Glomerular endothelial cell (primary cell): ENCODE measurements at places on chromosomes 1 and 21. TPM values are rescaled to one million over a fixed set of nuclear protein-coding genes. Genes with fewer than 3 reads are reported as not detected.

UBE2J2 gene
- 44.4 and 80.3 TPM in 2 replicates for total RNA-seq

- DNase-seq, result no peak
These were observed 9.8 kb upstream of the SSX2IP start for GRCh38 chr1:84700070-84700469.

- DNase-seq, result no peak
These were observed 247.3 kb downstream of the TTLL7 start for GRCh38 chr1:83751602-83752001.

GRCh38 chr1:235689356-235689755, 39.8 kb upstream of the GNG4 start:
- no peak for DNase-seq

DNA sequence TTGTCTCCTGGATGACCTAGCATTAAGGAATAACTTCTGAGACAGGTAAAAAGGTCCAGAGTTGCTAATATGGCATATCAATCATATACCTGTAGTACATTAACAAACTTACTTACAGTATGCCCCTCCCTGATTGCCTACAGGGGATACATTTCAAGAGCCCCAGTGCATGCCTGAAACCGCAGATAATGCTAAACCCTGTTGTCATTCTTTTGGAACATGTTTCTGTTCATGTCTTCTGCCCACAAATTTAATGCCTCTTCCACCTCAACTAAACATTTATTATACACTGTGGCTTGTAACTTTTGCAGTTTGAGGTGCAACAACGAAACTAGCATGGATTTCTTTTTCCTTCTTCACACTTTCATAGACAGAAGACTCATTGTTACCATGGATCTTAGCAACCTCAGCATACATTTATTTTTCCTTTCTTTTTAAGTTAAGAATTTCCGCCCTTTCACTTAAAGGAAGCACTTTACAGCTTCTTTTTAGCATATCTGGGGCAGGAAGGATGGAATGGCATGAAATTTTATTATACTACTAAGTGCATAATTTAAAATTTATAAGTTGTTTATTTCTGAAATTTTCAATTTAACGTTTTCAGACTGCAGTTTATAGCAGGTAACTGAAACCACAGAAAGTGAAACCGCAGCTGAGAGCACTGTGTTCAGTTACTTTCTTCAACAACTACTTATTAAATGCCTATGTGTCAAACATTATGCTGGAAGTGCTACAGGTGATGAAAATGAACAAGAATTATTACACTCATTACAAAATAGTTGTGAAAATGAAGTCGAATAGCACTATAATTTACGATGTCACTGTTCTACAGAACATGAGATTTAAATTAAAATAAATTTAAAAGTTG, 25.3 kb downstream of the F13B start:
- DNase-seq, result no peak

ZBED6 gene
- total RNA-seq, result 17.5 and 22.3 TPM in 2 replicates

ALX3 gene
- total RNA-seq, result not detected in 2 replicates

ANKRD34A gene
- 0.35 and 0.44 TPM in 2 replicates for total RNA-seq

- DNase-seq, result no peak
These were observed 227.5 kb downstream of the HMCN1 start for GRCh38 chr1:185961664-185962063.

DNA sequence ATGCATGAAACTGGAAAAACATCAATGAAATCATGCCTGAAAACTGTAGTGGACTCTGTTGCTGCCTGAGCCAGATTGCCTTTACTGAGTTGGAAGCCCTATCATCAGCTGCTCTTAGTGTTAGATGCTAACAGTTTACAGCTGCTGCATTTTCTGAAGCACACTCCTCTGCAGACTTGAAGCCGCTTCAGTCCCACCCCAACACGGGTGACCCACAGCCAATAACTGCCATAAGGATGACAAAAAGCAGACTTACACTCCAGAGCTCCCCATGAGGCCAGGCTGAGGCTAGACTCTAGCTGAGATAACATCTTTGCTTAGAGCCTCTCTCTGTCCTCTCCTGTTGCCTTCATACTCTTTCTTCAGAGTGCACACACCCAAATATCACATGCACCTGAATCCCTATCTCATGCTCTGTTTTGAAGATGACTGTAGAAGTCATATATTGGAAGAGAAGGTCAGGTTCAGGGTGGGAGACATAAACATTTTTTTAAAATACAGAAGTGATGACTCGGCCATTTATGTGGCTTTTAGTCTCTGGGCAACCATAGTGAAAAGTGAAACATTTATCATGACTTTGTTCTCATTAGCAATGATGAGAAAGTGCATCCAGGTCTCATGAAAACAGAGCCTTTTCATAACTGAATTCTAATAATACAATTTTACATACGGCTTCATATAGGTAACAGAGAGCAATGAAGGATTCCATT, 161.0 kb downstream of the KCNK2 start:
- DNase-seq, result no peak

GRCh38 chr1:244144053-244144452, 93.0 kb downstream of the ZBTB18 start:
- no peak for DNase-seq

DNA sequence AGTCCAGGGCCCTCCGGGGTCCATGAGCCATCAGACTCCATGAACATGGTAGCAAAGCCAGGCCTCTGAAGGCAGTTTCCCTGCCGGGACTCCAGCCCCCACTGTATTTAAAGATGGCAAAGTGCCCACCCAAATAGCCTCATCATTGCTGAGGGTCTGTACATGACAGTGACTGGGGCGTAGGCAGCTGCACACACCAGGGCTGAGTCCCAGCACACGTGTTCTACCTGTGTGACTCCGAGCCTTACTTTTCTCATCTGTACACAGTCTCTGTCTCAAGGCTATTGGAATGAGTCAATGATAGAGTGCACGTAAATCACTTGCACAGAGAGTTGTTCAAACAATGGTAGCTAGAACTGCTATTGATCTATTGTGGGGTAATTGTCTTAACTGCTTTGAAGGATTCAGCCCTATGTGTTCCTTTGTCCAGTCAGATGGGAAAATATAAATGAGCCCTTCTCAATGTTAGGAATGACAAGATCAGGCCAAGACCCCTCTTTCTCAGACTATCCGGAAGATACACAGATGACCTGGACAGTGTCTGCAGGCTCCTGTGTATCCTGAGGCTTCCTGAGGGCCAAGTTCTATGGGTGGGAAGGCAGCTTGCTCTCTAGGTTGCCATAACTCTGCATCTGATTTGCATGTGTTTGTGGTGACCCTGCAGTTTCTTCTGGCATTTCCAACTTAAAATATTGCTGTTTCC, 48.9 kb downstream of the RASSF5 start:
- no peak for DNase-seq

DNA sequence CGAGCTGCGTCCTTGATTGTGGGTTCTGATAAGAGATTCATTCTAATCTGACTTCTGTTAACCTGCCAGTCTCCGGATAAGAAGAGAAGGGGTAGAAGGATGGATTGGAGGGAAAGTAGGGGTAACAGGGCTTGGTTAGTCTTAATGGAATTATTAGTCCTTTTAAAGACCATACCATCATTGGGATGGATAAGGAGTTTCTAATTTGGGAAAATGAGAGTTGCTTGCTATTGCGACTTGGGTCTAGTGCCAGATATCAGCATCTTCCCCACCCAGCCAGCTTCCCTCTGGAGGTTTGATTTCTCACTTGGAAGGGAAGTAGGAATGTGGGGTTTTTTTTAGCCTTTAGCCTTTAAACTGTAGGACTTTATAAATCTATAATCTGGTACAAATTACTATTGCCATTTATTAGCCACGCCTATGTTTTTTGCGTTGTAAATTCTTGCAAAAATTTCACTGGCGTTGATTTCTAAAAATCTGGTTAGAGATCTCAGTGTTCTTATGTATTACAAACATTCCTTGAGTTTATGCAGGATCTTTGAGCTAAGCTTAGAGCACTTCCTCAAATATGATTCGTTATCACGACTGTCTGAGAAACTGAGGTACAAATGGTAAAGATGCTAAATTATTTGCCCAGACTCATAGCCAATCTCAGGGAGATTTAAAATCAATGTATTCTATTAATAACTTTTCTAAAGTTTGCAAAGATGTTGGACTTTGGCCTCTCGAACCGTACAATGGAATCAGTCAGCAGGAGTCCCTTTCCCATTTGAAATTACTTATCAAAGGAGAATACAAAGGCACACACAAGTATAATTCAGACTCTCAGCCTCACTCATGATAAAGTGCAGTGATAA, 1.3 kb downstream of the FAM20B start:
- no peak for DNase-seq

DNA sequence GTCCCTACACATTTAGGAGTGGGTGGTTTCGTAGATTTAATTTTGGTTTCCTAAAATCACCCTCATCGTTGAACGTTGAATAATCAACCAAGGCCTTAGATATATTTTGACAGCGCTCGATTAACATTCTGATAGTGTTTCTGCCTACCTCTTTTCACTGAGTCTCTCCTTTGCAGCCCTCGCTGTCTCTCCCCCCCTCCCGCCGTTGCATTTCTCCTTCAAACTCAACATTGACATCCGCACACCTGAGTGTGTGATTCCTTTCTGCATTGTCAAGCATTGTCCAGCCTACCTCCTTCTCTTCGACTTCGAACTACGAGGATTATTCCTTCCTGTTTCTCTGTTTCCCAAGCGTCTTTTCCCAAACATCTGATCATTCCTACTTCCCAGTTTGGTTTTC, 1.8 kb upstream of the ADAMTS1 start:
- DNase-seq, result no peak

RAD54L gene
- 1.3 and 4.7 TPM in 2 replicates for total RNA-seq
